MCF 10A (cell line): ENCODE measurements at places on chromosomes 2 and 18.

- peak; percentile 60 for DNase-seq
These were observed 858.5 kb upstream of the PIK3C3 start for GRCh38 chr18:41096504-41096903.

GRCh38 chr2:152222975-152223637, 47.5 kb upstream of the STAM2 start:
- peak; percentile 86 for DNase-seq

GRCh38 chr2:240449764-240450531, 14.5 kb downstream of the GPC1 start:
- peak; percentile 44 for DNase-seq

GRCh38 chr2:192002418-192002817, 155.5 kb upstream of the CAVIN2 start:
- DNase-seq: peak; percentile 54

DNA sequence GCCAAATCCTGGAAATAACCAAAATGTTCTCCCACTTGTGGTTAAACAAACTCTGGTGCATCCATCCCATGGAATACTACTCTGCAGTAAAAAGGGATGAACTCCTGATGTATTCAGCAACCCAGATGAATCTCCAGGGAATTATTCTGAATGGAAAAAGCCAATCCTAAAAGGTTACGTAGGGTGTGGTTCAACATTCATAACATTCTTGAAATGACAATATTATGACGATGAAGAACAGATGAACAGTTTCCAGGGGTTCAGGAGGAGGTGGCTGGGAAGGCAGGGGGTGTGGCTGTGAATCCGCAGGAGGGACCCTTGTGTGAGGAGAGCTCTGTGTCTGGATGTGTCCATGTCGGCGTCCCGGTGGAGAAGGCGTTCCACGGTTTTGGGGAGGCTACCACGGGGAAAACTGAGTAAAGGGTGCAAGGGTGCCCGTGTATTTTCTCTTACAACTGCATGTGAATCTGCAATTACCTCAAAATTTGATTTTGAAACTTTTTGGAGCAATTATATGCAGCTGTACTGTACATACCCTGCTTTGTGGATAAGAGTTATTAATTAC, 47.3 kb downstream of the KCNG2 start:
- no peak for DNase-seq

DNA sequence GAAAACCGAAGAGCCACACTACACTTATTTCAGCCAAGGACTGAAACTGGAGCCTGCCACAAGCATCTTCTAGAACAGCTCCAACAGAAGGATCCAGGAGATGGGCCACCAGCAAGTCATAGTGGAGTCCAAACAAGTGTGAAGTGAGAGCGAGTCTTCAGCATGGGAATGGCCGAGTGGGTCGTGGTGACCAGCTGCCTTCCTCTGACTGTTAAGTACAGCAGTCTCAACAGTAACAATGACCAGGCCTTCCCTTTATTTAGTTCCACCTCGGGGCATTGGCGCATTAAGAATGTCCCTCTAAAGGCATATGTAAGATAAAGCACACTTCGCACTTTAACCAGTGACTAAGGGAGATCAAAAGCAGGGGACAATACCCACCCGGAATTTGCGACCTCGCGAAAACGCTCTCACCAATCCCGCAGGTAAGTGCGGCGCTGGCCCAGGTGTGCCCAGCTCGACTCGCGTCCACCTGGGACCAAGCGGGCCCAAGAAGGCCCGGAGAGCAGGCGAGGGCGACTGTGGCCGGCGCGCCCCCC, 1.1 kb downstream of the L3MBTL4 start:
- DNase-seq: no peak

DNA sequence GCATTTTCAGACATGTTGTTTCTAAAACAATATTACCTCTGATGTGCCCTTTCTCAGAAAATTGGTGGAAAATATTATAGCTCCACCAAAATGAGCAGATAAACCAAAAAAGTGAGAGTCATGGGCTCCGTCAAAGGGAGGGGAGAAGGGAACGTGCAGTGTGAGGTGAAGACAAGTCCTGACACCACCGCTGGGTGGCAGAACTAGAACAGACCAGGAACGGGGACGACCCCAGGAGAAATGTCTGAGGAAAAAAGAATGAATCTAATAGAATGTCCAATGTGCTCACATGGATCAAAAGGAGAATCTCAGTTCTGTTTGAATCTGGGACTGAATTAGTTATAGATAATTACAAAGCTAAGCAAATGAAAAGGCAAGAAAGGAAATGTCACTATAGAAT, 22.6 kb upstream of the BCL2 start:
- peak; percentile 18 for DNase-seq

DNA sequence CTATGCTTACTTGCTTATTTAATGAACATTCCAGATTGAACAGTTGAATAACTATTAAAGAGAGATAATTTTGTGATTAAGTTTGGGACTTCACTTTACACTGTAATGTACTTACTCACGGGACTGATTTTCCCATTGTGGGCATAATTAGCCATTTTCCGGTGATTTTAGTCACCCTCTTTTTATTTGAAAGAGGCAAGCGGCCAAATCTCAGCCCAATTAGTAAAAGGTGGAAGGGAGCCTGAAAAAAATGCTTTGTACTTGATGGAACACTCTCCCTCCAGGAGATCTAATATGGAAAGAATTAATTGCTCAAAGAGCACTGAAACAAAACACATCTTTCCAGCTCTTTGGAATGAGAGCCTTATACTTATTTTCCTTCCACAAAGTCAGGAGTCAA, 50.2 kb downstream of the CALCRL start:
- DNase-seq: no peak

GRCh38 chr2:217166241-217166850, 306.5 kb upstream of the TNP1 start:
- DNase-seq: peak; percentile 54

GRCh38 chr2:42054714-42055430, 7.1 kb downstream of the PKDCC start:
- DNase-seq: no peak

DNA sequence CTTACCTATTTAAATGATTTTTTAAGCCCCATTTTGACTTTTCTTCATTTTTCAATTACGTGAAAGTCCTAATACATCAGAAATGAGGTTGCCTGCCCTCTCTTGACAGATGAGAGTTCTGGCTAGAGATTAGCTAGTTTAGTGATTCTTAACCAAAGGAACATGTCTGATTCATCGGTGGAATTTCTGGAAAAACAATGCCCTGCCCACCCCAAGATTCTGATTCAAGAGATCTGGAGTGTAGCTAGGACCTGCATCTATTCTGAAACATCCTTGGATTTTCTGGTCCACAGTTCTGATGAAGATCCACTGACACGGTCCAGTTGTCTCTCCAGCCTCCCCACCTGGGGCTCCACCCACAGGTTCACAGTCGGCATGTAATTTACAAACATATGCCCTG, 111.2 kb downstream of the KLF7 start:
- DNase-seq: no peak

DNA sequence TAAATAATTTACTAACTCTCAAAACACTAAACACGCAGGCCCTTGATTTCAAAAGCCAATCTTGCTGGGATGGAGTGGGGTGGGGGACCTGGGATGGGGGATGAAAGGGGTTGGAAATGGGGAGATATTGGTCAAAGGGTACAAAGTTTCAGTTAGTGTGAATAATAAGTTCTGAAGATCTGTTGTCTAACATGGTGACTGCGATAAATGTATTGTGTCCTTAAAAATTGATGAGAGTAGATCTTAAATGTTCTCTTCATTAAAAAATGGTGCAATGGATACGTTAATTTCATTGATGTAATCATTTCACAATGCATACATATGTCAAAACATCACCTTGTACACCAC, 505 bp upstream of the ACYP2 start:
- no peak for DNase-seq

GRCh38 chr2:16626497-16626896, 39.1 kb downstream of the CYRIA start:
- no peak for DNase-seq
